ENCODE measurements at places on chromosomes 13 and 19. TPM values are rescaled to one million over a fixed set of nuclear protein-coding genes. Genes with fewer than 3 reads are reported as not detected.

GRCh38 chr13:111854403-111854802, 212.5 kb upstream of the SOX1 start:
- ATAC-seq = no peak

DNA sequence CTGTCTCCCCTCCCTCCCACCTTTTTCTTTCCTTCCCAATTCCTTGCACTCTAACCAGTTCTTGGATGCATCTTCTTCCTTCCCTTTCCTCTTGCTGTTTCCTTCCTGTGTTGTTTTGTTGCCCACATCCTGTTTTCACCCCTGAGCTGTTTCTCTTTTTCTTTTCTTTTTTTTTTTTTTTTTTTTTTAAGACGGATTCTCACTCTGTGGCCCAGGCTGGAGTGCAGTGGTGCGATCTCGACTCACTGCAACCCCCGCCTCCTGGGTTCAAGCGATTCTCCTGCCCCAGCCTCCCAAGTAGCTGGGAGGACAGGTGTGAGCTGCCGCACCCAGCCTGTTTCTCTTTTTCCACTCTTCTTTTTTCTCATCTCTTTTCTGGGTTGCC, 6.9 kb downstream of the MYADM start:
- no peak for ATAC-seq

SIGLEC11 gene
- 0.09 TPM for total RNA-seq

LRG1 gene
- total RNA-seq = 0.63 TPM

DNA sequence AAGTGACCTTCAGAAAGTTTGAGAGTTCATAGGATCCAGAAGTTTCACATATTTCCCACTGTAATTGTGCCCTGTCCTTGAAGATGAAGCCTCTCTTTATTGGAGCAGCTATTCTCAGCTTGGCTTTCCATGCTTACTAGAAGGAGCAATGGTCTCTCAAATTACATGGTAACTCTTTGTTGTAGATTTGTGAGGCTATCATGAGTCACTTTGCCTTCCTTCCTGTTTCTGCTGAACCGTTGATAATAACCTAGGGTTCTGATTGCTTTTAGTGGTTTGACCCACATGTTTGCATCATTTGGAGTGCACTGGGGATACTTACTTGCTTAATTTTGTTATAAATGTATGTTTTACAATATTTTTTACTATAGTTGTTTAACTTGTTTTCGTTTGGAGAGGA, 772.9 kb upstream of the SLITRK6 start:
- no peak for ATAC-seq

TGFBR3L gene
- 0.16 TPM for total RNA-seq

DNA sequence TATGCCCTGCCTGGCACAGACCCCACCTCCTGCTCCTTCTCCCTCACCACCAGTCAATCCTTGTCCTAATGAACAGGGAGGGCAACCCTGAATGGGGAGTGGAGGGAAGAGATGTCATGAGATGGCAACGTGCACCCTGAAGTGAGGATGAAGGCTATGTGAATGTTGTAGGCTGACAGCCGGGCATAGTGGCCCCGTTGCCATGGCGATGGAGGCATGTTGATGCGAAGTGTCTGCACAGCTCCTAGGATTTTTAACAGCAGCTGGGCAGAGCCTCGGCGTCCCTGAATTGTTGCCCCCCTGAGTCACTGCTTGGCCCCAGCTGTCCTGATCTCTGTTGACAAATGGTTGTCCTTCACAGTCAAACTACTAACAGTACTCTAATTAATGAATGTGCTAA, 4.8 kb upstream of the ALOX5AP start:
- ATAC-seq = peak; percentile 83

DNA sequence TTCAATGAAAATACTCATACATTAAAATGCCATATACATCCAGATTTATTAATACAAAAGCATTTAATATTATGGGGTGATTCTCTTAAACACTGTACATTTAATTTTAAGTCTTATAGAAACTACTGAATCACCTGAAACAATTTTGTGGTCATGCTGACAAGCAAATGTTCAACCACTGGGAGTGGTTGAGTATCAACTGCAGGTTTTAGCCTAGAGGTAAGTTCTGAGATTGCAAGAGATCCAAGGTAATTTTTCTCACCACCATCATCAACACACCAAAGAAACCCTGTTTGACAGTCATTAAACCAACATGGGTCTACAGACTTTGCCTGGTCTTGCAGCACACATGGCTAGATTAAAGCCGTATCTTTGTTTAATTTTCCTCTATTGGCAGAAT, 196.3 kb downstream of the LHFPL6 start:
- no peak for ATAC-seq

KIRREL2 gene
- total RNA-seq = 1.7 TPM

GRCh38 chr13:97352815-97353214, 81.2 kb upstream of the RAP2A start:
- ATAC-seq = peak; percentile 29

BBC3 gene
- 23.6 TPM for total RNA-seq

- ATAC-seq = no peak
Measured at GRCh38 chr19:48139053-48139452, 28.4 kb upstream of the PLA2G4C start.

GRCh38 chr13:111204438-111205177, 89.5 kb downstream of the ARHGEF7 start:
- peak; percentile 87 for ATAC-seq

DNA sequence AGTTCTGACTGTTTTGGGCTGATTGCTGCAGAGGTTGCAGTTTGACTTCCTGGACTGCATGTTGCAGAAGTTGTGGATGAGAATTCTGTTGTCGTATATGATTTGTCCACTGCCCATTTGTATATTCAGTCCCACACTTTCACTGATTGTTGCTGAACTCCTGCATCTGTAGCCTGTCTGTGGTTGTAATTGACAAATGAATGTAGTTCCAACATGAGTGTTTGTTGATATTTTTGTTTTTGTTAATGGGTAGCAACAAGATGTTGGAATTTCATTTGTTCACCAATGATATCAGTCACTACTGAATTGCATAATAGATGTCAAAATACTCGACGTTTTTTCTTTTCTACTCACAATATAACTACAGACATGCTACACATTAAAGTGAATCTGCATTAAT, 533.9 kb downstream of the DCT start:
- no peak for ATAC-seq

Measured in motor neuron (in vitro differentiated cells).